Lung microvascular endothelial cell (primary cell): ENCODE measurements at places on chromosomes 5 and 9.

DNA sequence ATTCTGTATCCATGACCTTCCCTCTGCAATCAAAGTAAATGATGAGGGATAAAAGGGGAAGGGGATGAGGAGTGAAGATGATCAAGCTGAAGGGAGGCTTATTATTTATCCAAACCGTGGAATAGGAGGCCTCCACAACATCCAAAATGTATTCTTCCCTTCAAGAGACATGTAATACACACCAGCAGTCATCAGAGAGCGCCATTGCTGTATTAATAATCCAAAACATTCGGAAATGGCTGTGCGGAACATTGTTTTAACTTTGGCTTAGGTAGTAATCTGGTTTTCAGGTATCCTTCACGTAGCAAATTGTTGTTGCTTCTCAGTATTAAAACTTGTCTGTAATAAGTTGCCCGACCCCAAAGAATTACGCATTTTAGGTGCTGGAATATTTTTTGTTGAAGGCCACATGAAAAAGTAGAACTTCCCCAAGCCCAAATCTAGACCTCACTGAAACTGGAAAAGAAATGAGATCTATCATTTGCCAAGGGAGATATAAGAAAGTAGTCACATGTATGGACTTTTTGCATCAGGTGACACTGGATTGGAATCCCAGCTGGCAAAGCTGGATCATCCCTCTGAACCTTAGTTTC is 2.6 kb upstream of the BOD1 start:
- peak; percentile 76 for DNase-seq

DNA sequence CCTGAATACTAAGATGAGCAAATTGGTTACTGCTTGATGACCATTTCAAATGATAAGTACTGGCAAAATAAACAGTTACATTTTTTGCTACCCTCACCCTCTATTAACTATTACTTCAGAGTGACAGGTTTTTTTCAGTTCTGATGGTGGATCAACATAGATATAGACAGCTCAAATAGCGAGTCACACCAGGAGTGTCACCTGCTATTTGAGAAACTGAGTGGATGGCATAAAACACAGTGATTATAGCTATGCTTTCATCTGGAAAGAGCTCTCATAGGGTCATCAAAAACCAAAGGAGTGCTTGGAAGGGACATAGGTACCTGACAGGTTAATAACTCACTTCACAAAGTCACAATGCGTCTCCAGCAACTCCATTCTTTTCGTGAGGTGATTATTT is 244.5 kb upstream of the C9orf72 start:
- DNase-seq, result no peak

GRCh38 chr9:91346644-91347043 is 15.1 kb downstream of the AUH start:
- DNase-seq, result no peak

- no peak for DNase-seq
Observed at GRCh38 chr5:160605266-160605665, 183.6 kb downstream of the PTTG1 start.

DNA sequence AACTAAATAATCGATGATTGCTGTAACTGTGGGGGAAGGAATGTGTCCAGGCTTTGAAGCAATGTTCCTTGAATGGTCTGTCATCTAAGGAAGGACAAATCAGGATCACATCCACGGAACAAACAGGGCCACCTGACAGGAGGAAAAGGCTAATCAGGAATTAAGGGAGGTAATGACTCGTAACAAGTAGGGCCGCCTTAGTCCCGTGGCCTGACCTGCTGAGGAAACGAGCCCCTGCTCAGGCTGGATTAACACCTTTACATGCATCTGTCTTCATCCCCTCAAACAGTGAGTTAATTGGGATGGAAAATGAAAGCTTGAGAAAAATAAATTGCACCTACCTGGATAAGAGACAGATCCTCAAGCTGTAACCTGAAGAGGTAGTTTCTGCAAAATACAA is 227.8 kb downstream of the SEMA5A start:
- DNase-seq, result no peak

DNA sequence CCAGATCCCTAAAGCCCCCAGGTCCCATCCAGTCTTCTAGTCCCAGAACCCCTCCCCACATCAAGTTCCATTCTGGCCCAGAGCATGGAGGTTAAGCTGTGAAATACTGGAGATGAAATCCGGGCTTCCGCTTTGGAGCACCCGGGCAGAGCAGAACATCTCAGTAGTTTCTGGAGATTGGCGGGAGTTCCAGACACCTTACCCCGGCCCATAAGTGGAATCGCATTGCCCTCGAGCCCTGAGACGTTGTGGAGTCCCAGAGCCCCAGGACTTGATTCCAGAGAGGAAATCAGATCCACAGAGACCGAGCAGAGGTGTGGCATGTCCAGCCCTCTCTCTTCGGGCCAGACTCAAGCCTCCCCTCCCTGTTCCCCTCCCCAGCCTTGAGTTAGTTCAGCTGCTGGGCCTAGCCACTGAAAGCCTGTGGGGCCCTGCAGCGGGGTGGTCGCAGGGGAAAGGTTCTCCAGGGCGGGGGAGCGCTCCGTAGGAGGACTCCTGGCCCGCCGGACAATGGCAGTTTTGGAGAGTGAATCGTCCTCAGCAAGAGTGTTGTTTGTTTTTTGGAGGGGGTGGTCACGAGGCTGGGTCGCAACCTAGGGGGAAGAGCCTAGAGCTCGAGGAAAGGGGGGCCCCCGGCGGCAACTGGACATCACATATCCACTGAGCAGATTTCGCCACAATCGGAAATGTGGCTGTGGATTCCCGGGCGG is 1.0 kb upstream of the PAX5 start:
- DNase-seq, result no peak

- DNase-seq, result peak; percentile 67
Observed at GRCh38 chr5:171629628-171630349, 155.8 kb upstream of the SMIM23 start.

- no peak for DNase-seq
Observed at GRCh38 chr5:74272831-74273451, 367.6 kb downstream of the ENC1 start.

DNA sequence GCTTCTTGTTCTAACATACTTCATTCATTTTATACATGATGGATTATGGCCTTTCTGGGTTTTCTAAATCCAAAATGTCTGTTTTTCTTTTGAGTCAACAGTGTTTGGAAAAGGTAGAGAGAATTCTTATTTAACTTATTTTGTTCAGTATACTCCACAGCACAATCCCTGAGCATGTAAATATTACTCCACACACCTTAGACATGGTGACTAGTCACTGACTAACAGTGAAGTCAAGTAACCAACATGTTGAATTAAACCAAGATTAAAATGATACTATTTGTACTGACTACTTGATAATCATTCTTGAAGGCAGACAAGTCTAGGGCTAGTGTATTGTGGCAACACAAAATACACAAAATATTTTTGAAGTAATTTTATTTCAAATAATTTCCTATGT is 55.0 kb downstream of the HAPLN1 start:
- no peak for DNase-seq

- peak; percentile 41 for DNase-seq
Observed at GRCh38 chr9:89919171-89919681, 314.4 kb downstream of the GADD45G start.

DNA sequence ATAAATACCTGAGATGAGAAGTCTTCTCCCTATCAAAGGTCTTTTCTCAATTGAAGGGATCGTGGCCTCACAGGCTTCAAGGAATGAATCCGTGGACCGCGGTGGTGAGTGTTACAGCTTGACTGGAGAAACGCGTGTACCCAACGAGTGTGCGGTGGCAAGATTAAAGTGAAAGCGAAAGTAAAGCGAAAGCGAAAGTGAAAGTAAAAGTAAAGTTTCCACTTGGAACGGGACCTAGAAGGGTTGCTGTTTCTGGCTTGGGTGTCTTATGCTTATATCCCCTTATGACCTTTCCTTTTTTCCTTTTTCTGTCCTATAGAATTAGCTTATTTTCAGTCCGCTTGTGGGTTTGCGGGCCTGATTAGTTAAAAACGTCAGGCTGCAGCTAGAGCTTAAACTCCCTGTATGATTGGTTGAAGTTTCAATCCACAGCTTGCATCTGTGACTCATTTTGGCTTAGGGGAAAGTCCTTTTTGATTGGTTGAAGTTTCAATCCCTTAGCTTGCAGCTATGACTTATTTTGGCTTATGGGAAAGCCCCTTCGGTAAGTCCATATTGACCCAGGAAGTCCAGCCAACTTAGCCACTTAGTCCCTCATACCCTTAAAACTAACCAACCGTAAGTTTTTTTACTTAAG is 924.3 kb upstream of the CDH10 start:
- no peak for DNase-seq

GRCh38 chr9:133811471-133811870 is 73.3 kb upstream of the SARDH start:
- no peak for DNase-seq

- DNase-seq, result peak; percentile 14
Observed at GRCh38 chr9:133023117-133023890, 7.5 kb upstream of the GTF3C5 start.

DNA sequence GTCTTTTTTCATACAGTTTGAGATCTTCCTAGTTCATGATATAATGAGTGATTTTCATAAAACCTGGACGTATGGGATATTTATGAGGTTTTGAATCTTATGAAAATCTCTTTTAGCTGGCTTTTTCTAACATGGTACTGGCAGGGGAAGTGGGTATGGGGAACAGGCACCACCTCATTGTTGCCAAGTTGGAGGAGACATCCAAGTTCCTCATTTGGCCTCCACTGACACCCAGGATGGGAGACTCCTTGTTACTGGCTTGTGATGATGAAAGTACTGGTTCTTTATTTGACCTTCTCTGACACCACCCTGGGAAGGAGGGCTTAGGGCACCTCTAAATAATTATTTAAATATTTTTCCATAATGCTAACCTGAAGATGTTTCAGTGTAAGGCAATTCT is 4.0 kb upstream of the TNPO1 start:
- DNase-seq, result no peak

GRCh38 chr5:31346896-31347551 is 153.5 kb downstream of the CDH6 start:
- no peak for DNase-seq

- DNase-seq, result no peak
Observed at GRCh38 chr9:85723215-85723614, 18.5 kb downstream of the AGTPBP1 start.

DNA sequence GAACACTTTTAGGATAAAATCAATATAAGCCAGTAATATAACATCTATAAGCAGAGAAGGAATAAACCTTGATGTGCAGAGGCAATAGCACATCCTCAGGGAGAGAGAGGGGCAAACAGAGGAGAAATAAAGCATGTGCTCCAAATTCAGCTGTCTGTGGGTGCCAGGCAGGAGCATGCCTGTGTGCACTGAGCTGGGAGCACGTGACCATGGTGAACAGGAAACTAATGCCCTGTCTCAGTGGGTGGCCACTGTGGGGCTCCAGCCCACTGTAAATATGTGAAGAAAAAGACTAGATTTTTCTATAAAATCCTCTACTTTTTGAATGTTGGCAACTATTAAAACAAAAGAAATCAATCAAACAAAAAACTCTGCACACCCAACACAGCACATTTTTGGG is 55.3 kb downstream of the FYB1 start:
- DNase-seq, result no peak

DNA sequence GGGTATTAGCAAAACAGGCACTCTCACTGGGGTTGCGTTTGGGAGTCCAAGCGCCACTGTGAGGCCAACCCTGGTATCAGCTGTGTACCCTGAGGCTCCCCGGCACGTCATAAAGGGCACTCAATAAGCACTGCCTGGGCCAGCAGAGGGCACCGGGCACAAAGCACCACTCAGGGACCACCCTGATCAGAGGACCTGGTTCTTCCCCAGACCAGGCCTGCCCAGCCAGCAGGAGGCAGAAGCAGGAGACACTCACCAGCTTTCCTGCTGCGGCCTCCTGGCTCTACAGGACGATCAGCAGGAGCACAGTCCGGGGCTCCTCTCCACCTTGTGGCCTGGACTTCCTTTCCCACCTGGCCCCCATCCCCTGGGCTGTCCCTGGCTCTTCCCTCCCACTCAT is 12.6 kb downstream of the MGAT1 start:
- DNase-seq, result peak; percentile 47

GRCh38 chr5:109656829-109657228 is 32.9 kb upstream of the MAN2A1 start:
- peak; percentile 40 for DNase-seq

- no peak for DNase-seq
Observed at GRCh38 chr9:9246726-9247125, 1366.1 kb downstream of the PTPRD start.

DNA sequence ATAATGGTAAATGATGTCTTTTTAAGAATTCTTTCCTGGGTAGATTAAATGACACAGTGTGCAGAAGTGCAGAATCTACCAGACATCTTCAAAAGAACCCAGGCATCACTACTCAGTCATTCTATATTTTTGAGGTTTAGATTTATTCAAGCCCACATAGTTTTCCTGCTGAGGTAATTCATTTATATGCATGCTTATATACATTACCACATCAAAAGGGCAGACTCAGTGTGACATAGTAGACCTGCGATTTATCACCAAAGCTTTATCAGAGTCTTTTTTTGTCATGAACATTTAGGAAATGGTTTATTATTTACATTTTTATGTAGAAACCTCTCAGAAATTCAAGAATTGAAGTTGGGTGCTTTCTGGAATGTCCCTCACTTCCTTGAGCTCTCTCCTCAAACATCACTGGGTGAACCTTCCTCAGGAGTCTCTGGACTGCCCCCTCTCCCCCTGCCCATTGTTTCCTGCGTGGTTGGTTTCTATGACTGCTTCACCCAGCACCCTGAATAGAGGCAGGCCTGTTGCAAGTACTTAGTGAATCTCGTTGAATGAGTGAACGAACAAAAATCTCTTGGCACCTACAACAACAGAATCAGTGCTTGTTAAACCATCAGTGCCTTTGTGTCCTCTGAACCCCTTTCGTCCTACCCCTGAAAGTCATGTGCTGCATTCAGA is 42.5 kb downstream of the ADAMTS16 start:
- no peak for DNase-seq

- peak; percentile 92 for DNase-seq
Observed at GRCh38 chr5:158382473-158382872, 523.5 kb upstream of the CLINT1 start.

- no peak for DNase-seq
Observed at GRCh38 chr9:3332802-3333201, 193.0 kb downstream of the RFX3 start.

GRCh38 chr5:78896132-78896531 is 89.0 kb downstream of the ARSB start:
- DNase-seq, result peak; percentile 71

DNA sequence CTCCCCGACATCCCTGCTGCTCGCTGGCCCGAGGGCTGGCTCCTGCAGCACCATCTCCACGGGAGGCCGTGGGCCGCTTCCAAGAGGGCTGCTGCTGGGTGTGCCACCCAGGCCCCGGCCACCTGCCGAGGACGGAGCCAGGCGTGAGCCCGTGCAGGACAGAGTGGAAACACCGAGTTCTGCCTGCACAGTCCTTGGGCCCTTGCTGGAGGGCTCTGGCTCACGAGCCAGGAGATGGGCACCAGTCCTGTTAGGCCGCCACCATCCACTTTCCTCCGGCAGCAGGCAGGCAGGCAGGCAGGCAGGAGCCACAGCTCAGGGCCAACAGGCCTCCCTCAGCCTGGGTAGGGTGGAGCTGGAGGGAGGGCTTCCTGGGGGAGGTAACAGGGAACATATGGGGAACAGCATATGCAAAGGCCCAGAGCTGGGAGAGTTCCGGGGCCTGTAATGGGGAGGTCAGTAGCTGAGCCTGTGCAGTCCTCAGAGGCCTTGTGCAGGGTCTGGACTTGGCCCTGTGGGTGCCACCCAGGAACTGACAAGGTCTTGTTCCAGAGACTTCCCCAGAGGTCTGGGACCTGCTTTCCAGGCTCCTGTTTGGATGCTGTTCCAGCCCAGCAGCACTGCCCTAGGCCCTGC is 31.9 kb downstream of the RXRA start:
- no peak for DNase-seq
